Renal cortical epithelial cell (primary cell): ENCODE measurements at places on chromosomes 7 and 10.
A peak's percentile ranks its signal among the peaks of the same experiment; 100 is the strongest.

DNA sequence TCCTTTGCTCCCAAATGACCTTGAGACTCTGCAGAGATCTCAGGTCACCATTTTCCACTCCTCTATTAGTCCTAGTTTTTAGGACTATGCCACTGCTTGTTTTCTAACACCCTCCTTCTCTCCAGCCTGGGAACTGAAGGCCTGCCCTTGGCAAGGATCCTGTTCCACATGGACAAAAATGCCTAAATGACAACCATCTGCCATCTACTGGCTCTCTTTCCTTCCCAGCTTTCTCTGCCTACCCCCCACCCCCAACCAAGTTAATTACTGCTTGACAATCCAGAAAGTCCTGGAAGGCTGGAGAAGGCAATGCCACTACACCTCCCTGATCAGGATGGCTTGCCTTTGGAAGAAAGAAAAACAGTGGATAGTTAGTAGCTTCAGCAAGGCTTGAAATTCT, 44.8 kb upstream of the SP8 start:
- DNase-seq: no peak

- no peak for DNase-seq
Observed at GRCh38 chr10:24756283-24756682, 32.6 kb upstream of the ARHGAP21 start.

GRCh38 chr10:133359554-133359971, 1.7 kb upstream of the FUOM start:
- no peak for DNase-seq

DNA sequence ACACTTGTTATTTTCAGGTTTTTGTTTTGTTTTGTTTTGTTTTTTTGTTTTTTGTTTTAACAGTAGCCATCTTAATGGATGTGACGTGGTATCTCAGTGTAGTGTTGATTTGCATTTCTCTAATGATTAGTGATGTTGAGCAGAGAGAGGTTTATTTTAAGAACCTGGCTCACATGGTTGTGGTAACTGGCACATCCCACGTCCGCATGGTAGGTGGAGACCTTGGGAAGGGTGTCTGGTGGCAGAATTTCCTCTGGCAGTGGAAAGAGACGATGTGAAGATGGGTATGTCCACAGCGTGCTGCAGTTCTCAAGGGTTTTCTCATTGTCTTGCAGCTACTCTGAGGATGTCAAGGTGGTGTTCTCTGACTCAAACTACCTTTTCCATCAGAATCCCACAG, 252.2 kb downstream of the GALNT17 start:
- DNase-seq: no peak

- no peak for DNase-seq
Observed at GRCh38 chr7:50185208-50185607, 92.2 kb upstream of the ZPBP start.

DNA sequence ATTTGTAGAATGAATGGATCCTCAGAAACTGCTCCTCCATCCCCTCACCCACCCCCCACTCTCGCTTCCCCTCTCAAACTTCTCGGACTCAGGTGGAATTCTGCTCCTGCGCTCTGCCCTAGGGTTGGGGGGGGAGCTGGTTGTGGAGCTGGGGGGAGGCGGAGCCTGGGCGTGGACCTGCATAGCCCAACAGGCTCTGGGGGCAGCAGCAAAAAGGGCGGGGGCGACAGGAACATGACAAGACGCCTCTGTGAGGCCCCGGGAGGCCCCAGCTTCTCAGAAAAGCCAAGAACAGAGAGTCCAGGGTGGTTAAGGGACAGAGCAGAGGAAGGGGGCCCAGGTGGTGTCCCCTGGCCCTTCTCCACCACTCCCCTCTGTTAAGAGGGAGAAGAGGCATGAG, 3.5 kb downstream of the TSC22D4 start:
- no peak for DNase-seq

DNA sequence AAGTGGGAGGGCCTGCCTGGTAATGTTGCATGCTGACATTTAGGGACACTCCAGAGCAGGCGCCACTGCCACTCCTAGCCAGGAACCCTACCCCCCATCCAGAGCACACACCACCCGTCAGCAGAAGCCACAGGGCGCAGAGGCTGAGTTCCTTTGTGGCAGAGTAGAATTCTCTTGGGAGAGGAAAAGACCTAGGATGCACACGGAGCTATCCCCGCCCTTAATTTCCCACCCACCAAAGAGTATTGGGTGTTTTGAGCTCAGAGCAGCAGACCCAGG, 702 bp upstream of the INSYN2A start:
- DNase-seq: no peak

- DNase-seq: no peak
Observed at GRCh38 chr7:19871102-19871501, 97.7 kb upstream of the TMEM196 start.

- no peak for DNase-seq
Observed at GRCh38 chr10:79376751-79377556, 29.7 kb downstream of the PPIF start.

- peak; percentile 86 for DNase-seq
Observed at GRCh38 chr10:35822316-35822715, 180.2 kb upstream of the FZD8 start.

- no peak for DNase-seq
Observed at GRCh38 chr10:65894961-65895360, 1030.9 kb upstream of the LRRTM3 start.

GRCh38 chr7:95476904-95477594, 8.7 kb upstream of the ASB4 start:
- DNase-seq: peak; percentile 71
